ENCODE measurements at places on chromosomes 6 and 20. TPM values are rescaled to one million over a fixed set of nuclear protein-coding genes. Genes with fewer than 3 reads are reported as not detected.

GRCh38 chr6:32234934-32235333 lies 11.1 kb upstream of the NOTCH4 start:
- no peaks in the 10 kb centered on the region for H3K4me1 ChIP-seq
- no peaks in the 10 kb centered on the region for H3K36me3 ChIP-seq
- peaks cover 2% of the 10 kb centered on the region for H3K27me3 ChIP-seq
- no peak overlapping the region for H3K27ac ChIP-seq
- H3K4me3 ChIP-seq, result no peak overlapping the region

GRCh38 chr20:3461211-3461771 lies 9.5 kb upstream of the ATRN start:
- H3K36me3 ChIP-seq, result no peaks in the 10 kb centered on the region
- no peak overlapping the region for H3K4me3 ChIP-seq
- DNase-seq, result peak; percentile 49
- no peak overlapping the region for H3K27ac ChIP-seq
- H3K27me3 ChIP-seq, result peaks cover 22% of the 10 kb centered on the region

GRCh38 chr6:8181951-8182845 lies 79.8 kb upstream of the EEF1E1 start:
- no peaks in the 10 kb centered on the region for H3K36me3 ChIP-seq
- peak; percentile 25 for DNase-seq
- H3K4me3 ChIP-seq, result no peak overlapping the region
- peak overlapping the region; percentile 80 for H3K27ac ChIP-seq

- H3K4me1 ChIP-seq, result peaks cover 2% of the 10 kb centered on the region
- no peaks in the 10 kb centered on the region for H3K36me3 ChIP-seq
- H3K27me3 ChIP-seq, result 0 out of 2 replicates have a peak, but pooled peaks cover 1% of the 10 kb centered on the region
- H3K27ac ChIP-seq, result no peak overlapping the region
- no peak overlapping the region for H3K4me3 ChIP-seq
These were observed 971.3 kb upstream of the DEFB115 start for GRCh38 chr20:30286157-30286556.

DNA sequence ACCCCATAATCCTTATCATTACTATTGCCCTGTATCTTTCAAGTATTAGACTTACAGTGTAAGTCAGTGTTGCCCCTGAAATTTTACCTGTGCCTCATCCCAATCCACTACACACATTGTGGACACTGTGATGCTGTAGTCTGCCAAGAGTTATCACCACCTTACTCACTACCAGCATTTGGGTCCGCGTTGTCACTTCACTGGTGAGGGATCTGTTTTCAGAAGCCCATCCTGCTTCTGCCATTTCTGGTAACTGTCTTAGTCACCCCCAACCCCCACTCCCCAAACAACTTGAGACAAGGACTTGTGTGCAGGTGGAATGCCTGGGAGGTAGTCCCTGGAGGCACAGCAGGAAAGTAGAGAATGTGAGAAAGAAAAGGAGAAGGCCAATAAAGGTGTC lies 6.0 kb upstream of the RAB44 start:
- no peak for DNase-seq
- H3K36me3 ChIP-seq, result peaks cover 9% of the 10 kb centered on the region
- no peaks in the 10 kb centered on the region for H3K27me3 ChIP-seq
- H3K4me3 ChIP-seq, result no peak overlapping the region
- H3K27ac ChIP-seq, result no peak overlapping the region
- H3K4me1 ChIP-seq, result no peaks in the 10 kb centered on the region

DNA sequence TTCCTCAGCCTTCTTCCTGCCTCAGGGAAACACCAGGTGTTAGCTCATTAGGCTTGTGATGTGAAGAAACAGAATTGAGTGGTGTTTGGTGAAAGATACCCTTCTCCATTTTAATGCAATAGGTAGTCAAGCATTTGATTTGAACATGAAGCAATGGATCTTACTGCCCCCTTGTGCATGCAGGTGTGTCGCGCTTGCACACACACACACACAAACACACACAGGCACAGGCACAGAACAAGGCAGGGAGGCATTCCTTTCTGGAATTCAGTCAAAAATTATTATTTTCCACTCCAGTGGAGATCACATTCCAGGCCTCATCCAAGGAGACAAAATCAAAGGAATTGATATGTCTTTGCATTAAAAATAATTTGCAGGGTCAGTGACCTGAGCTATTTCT lies 667.0 kb upstream of the MARCKS start:
- no peaks in the 10 kb centered on the region for H3K36me3 ChIP-seq
- no peak overlapping the region for H3K4me3 ChIP-seq
- peaks cover 1% of the 10 kb centered on the region for H3K4me1 ChIP-seq
- no peaks in the 10 kb centered on the region for H3K27me3 ChIP-seq

GRCh38 chr6:166743406-166744222 lies 116.6 kb upstream of the RPS6KA2 start:
- DNase-seq, result peak; percentile 13
- H3K27me3 ChIP-seq, result peaks cover 6% of the 10 kb centered on the region
- H3K4me1 ChIP-seq, result peaks cover 8% of the 10 kb centered on the region
- H3K36me3 ChIP-seq, result no peaks in the 10 kb centered on the region
- no peak overlapping the region for H3K4me3 ChIP-seq
- no peak overlapping the region for H3K27ac ChIP-seq

DNA sequence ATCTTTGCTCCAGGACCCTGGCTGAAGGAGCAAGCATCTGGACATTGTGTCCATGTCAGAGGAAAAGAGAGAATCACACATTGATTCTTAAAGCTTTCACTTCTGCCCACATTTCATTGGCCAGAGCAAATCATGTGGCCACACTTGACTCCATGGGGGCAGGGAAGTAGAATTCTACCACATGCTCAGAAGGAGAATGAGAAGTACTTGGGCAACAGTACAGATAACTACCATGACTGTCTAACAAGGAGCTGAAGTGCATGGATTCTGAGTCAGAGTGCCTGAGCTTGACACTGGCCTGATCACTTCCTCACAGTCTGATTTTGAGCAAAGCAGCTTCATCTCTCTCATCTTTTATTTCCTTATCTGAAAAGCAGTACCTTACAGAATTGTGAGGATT lies 38.6 kb downstream of the GHRH start:
- no peak overlapping the region for H3K4me3 ChIP-seq
- no peaks in the 10 kb centered on the region for H3K27me3 ChIP-seq
- peaks cover 2% of the 10 kb centered on the region for H3K4me1 ChIP-seq
- H3K36me3 ChIP-seq, result peaks cover 33% of the 10 kb centered on the region
- DNase-seq, result peak; percentile 95
- H3K27ac ChIP-seq, result no peak overlapping the region

DNA sequence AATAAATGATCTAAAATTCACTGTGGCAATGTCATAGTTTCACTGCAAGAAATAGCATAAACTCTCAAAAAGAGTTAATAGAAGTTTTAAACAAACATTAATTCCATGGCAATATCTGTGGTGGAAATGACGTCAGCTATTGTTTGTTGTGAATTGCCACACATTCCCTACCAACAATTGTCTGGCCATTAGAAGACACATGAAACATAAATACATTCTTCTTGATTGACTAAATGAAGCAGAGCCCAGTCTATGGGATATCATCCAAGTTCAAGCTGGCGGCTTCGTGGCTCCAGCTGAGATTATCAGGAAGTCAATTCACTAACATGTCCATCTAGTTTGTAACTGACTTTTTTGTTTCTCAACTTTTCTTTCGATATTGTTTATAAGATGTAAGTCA lies 369.0 kb downstream of the ARHGAP18 start:
- no peaks in the 10 kb centered on the region for H3K27me3 ChIP-seq
- no peak overlapping the region for H3K4me3 ChIP-seq
- DNase-seq, result peak; percentile 96

- DNase-seq, result no peak
- no peaks in the 10 kb centered on the region for H3K4me1 ChIP-seq
- no peaks in the 10 kb centered on the region for H3K36me3 ChIP-seq
- no peak overlapping the region for H3K4me3 ChIP-seq
These were observed 7.5 kb upstream of the HRH3 start for GRCh38 chr20:62227591-62227976.

GRCh38 chr20:5650280-5650691 lies 99.9 kb upstream of the SHLD1 start:
- H3K4me1 ChIP-seq, result peaks cover 21% of the 10 kb centered on the region
- DNase-seq, result no peak
- peak overlapping the region; percentile 69 for H3K27ac ChIP-seq
- no peaks in the 10 kb centered on the region for H3K27me3 ChIP-seq

DNA sequence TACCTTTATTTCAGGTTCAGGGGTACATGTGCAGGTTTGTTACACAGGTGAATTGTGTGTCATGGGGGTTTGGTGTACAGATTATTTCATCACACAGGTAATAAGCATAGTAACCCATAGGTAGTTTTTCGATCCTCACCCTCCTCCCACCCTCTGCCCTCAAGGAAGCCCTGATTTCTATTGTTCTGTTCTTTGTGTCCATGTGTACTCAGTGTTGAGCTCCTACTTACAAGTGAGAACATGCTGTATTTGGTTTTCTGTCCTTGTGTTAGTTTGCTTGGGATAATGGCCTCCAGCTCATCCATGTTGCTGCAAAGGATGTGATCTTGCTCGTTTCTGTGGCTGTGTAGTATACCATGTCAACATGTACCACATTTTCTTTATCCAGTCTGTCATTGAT lies 66.0 kb downstream of the STK4 start:
- DNase-seq, result no peak
- H3K27ac ChIP-seq, result no peak overlapping the region

DNA sequence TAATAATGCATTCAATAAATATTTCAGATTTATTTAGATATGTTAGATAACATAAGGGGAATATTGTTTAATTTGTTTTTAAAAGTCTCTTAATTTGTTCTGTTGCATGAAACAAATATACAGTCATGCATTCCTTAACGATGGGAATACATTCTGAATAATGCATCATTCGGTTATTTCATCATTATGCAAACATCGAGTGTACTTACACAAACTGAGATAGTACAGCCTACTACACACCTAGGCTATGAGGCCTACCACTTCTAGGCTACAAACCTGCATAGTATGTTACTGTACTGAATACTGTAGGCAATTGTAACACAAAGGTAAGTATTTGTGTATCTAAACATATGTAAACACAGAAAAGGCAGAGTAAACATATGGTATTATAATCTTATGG lies 118.7 kb downstream of the EPHA7 start:
- no peak overlapping the region for H3K27ac ChIP-seq
- H3K36me3 ChIP-seq, result no peaks in the 10 kb centered on the region
- no peaks in the 10 kb centered on the region for H3K27me3 ChIP-seq
- no peaks in the 10 kb centered on the region for H3K4me1 ChIP-seq

Gene NMBR
- not detected for total RNA-seq

Gene TMEM200A
- 47.8 TPM for total RNA-seq

Gene PEDS1
- total RNA-seq, result 24.0 TPM

Gene ADGRF5
- not detected for total RNA-seq

Gene TRIM38
- 6.7 TPM for total RNA-seq

Gene POLH
- 26.0 TPM for total RNA-seq

Gene GLP1R
- not detected for total RNA-seq

Gene SIRPG
- not detected for total RNA-seq

Gene NRSN1
- total RNA-seq, result not detected

Gene MOCS1
- 8.1 TPM for total RNA-seq

Gene SLC13A3
- 2.5 TPM for total RNA-seq
